Calu3 (cell line): ENCODE measurements at places on chromosomes 7 and 10. TPM values are rescaled to one million over a fixed set of nuclear protein-coding genes. Genes with fewer than 3 reads are reported as not detected.

The ZNF425 gene
- 1.0 and 1.5 TPM in 2 replicates for total RNA-seq

The NRBF2 gene
- total RNA-seq = 24.9 and 29.4 TPM in 2 replicates

DNA sequence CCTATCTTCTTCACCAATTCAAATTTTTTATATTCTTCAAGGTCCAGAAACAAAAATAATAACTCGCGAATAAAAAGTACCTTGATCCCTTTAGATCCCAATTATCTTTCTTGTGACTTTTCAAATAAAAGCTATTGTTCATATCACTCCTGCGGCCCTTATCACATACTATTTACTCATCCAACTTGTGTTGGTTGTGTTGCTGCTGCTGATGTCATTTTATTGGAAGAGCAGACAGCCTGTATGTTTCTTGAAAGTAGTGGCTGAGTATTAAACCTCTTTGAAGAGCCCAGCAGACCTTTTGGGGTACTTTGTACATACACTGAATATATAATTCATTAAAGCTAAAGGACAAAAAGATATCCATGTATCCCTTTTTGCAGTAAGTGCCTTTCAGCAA, 231.7 kb downstream of the CTNNA3 start:
- H3K27ac ChIP-seq = no peak overlapping the region
- DNase-seq = no peak
- no peak overlapping the region for H3K4me3 ChIP-seq
- peaks cover 4% of the 10 kb centered on the region for H3K27me3 ChIP-seq
- H3K4me1 ChIP-seq = no peaks in the 10 kb centered on the region
- H3K36me3 ChIP-seq = no peaks in the 10 kb centered on the region

- H3K4me1 ChIP-seq = no peaks in the 10 kb centered on the region
- no peak overlapping the region for H3K4me3 ChIP-seq
- H3K36me3 ChIP-seq = no peaks in the 10 kb centered on the region
- no peaks in the 10 kb centered on the region for H3K27me3 ChIP-seq
Measured at GRCh38 chr7:116138202-116138801, 72.0 kb upstream of the TES start.

The TMEM213 gene
- total RNA-seq = 9.8 and 11.3 TPM in 2 replicates

DNA sequence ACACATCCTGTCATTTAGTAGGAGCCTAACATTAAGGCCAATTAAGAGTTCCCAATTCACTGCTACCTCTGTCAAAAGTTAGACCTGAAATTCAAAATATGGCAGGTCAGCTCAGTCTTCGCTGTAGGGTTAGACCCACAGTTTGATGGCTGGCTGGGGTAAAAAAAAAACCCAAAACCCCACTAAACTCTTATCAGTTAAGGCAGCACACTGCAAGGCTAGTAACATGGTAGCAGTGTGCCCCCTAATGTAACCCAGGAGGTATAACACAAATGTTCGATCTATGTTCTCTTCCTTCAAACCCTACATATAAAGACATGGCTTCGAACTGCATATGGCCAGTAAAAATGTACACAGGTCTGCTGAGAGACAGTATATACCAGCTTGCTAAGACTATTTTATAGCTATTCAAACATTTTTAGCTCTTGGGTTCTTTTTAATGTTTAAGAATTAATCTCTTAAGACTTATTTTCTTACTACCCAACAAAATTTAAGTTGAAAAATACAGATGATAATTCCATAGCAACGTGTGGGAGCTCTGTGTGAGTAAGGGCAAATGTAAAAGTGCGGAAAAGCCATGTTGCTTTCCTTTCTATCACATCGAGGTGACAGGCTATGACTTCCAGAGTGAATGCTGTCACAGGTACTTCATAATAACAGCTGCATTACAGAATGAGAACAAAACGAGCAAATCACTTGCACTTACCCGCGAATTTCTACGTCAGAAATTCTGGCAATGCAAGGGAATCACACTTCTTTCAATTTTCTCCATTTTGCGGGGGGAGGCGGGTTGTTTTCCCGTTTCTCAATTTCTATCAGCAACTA, 168.4 kb upstream of the IMMP2L start:
- peak; percentile 23 for DNase-seq
- no peaks in the 10 kb centered on the region for H3K36me3 ChIP-seq
- no peak overlapping the region for H3K27ac ChIP-seq
- H3K27me3 ChIP-seq = no peaks in the 10 kb centered on the region
- H3K4me1 ChIP-seq = no peaks in the 10 kb centered on the region
- no peak overlapping the region for H3K4me3 ChIP-seq
